CD4-positive, alpha-beta T cell treated with Interleukin-4 for 1 hour (primary cell): ENCODE measurements at places on chromosomes 5 and 9.

DNA sequence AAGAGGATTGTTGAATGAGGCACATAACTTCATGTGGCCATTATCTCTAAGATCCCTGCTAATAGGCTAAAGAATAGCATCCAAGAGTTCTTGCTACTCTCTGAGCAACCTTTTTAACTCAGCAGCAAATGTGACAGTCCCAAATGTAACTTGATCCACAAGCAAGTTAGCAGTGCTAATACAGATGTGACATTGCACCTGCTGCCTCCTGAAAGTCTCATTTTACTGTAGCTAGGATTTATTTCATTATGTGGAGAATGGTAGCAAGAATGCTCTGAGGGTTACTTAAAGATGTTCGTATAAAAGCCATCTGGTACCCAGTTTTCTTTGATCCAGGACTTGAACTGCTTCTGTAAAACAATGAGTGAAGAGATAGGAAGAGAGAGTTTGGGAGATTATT is 45.8 kb downstream of the CDH10 start:
- no peak for DNase-seq

- DNase-seq = no peak
These were observed 35.1 kb downstream of the SH3GLB2 start for GRCh38 chr9:128992995-128993394.

- DNase-seq = no peak
These were observed 55.7 kb downstream of the NR3C1 start for GRCh38 chr5:143347698-143348344.

DNA sequence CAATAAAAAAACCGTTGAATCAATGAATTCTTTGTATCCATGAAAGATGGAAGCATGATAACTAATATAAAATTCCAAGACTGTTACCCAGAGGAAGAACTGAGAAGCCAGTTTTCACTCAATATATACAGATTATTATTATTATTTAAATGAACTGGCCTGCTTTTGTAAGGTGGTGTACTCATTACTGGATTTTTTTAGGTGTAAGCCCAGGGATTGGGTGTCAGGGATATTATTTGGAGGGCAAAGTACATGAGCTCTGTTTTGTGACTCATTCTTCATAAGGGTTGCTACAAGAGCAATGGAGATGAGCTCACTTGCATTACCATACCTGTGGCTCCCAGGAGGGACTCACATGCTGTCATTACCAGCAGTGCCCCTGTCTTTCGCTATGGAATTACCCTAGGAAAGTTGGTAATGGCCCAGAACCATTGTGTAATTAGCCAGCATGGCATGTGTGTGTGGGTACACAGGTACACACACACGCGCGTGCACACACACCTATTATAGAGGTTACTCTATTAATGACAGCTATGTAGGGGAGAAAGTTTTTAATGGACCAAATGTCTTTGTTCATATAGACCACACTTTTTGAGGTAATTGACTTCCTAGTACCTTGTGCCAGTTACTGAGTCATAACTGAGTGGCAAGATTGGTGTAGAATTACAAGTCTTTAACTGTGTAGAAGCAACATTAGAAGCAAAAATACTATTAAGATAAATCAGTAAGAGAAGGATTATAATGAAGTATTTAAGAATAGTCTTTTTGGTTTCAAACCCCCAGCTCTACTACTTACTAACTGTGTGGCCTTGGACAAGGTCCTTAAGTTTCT is 143.4 kb downstream of the GDNF start:
- no peak for DNase-seq
